ENCODE measurements at places on chromosomes 11 and 22.

GRCh38 chr11:31233425-31233824, 136.1 kb downstream of the DCDC1 start:
- DNase-seq: no peak

GRCh38 chr11:126545057-126545555, 189.6 kb downstream of the ST3GAL4 start:
- no peak for DNase-seq

GRCh38 chr11:19879307-19880087, 166.9 kb downstream of the NAV2 start:
- no peak for DNase-seq

DNA sequence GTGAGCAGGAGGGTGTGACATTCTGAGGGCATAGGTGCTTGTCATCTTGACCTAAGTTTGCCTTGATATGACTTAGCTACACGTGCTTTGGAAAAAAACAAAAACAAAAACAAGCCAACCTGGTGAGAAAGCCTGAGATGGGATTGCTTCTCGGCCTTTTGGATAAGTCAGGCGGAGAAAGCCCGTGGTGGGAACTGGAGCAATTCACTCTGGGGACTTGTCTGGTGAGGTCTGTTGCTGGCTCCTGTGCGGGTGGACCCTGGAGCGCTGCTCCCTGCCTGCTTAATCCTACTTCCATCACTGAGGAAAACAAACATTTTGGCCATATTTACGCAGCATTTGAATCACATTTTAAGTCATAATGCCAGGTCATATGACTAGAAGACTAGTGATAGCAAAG, 100.3 kb downstream of the SNX19 start:
- DNase-seq: no peak

- no peak for DNase-seq
These were observed 18.8 kb upstream of the BRSK2 start for GRCh38 chr11:1371026-1371325.

- no peak for DNase-seq
These were observed 2.2 kb downstream of the SLC3A2 start for GRCh38 chr11:62882788-62883501.

- DNase-seq: no peak
These were observed 1.0 kb downstream of the CCDC85B start for GRCh38 chr11:65891219-65892136.

- DNase-seq: no peak
These were observed 64.9 kb upstream of the EED start for GRCh38 chr11:86179646-86180064.

GRCh38 chr22:44919691-44920090, 90.1 kb downstream of the PHF21B start:
- DNase-seq: no peak

GRCh38 chr11:114088836-114089235, 29.3 kb downstream of the ZBTB16 start:
- no peak for DNase-seq

DNA sequence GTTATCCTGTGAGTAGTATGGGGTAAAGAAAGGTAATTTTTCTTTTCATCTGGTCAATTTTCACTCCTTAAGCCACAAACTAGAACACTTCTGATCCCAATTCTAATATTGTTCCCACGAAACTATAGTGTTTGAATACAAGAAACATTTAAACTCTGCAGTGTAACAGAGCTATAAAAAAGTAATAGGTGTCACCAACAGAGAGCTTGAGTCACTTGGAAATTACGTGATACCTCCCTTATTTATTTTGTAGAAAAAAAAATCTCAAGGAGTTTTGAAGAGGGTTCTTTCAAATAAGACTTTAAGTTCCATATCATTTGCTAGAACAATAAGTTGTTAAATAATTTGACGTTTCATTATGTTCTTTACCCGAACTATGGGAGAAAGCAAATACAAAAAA, 959.4 kb downstream of the JRKL start:
- no peak for DNase-seq

GRCh38 chr11:134282121-134283045, 6.2 kb downstream of the GLB1L3 start:
- DNase-seq: no peak

GRCh38 chr11:17352950-17353820, 1.6 kb downstream of the NCR3LG1 start:
- DNase-seq: no peak

GRCh38 chr11:124754710-124755109, 2.7 kb upstream of the VSIG2 start:
- no peak for DNase-seq

- DNase-seq: no peak
These were observed 19.5 kb downstream of the TSKU start for GRCh38 chr11:76802621-76803020.

DNA sequence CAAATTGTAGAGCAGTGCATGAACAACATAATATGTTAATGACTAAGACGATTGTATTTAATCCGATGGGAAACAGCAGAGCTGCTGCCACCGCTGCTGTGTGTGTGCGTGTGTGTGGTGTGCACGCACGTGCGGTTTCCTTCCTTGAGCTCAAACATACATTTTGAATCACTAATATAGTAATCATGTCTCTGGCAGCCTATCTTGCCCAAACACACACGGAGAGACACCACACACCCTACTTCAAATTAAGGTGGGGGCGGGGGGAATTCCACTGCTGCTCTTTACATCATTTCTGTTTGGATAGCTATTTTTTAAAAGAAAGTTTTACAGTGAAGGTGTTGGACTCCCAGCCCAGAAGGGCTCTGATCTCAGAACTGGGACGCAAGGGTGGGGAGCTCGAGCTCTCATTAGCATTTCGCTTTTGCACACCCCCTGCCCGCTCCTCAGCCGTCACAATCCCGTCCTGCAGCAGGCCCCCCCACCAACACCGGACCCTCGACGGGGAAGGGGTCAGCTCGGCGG, 651 bp upstream of the FAM83F start:
- DNase-seq: no peak

DNA sequence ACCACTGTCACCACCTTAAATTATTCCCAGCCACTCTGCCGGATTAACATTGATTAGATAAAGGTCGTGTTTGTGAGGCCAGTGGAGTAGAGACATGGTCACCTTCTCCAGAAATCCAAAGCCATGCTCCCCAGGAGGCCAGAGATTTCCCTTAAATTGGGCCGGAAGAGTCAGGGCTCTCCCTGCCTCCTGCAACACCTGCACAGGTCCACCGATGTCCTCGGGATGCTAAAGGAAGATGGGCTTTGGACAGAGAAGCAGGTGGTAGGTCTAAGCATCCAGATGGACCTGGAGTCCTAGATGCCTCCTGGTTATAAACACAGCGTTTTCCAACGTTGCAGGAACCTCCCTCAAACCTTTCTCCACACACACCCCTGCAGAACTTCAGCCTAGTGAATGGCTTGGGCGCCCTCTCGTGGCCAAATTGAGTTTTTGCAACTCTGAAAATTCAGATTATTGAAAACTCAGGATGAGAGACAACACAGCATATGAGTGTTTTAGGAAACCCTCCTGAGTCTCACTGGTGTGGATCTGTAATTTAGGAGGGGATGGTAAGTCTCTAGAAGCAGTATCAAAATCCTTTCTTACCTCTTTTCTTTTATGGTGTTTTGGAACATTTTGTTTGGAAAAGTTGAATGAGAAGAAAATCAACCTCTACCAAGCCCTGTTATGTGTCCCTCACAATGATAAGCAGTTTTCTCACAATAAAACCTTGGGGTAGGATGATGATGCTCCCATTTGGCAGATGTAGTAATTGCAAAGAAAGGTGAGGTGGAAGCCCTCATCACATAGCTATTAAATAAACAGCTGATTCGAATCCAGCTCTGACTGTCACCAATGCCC, 109.6 kb downstream of the RRAS2 start:
- peak; percentile 36 for DNase-seq

DNA sequence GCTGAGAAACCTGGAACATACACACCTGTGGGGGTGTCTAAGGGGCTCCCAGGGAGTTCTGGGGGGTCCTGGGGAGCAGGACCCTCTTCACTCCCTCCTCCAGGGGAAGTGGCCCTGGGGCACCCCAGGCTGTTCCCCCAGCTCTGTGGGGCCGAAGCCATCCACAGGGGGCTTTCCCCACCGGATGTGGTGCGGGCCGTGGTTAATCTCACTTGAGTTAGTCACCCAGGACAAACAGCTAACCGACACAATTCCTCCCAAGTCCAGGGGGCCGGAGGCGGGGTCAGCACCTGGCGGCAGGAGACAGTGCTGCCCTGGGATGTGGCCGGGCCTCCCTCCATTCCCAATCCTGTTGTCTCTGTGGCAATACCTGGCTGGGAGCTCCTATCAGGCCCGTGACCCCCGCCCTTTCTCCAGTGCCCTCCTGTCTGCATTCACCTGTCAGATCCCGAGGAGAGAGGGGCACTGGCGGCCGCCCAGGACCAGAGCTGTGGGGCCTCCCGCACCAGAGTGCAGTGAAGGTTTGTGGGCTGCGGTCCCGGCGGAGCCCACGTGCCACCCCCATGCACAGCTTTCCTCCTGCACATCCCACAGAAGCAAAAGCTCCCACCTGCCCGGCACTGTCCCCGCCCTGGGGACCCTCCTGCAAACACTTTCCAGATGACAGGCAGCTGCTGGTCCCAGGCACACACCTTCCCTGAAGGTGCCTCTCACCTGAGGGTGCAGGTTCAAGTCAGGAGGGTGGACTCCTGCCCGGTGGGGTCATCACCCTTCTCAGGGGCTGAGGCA, 5.2 kb upstream of the MUC5AC start:
- DNase-seq: no peak

GRCh38 chr22:35257002-35257320, 332 bp upstream of the HMGXB4 start:
- DNase-seq: no peak

GRCh38 chr11:123745764-123746451, 4.4 kb upstream of the ZNF202 start:
- no peak for DNase-seq

DNA sequence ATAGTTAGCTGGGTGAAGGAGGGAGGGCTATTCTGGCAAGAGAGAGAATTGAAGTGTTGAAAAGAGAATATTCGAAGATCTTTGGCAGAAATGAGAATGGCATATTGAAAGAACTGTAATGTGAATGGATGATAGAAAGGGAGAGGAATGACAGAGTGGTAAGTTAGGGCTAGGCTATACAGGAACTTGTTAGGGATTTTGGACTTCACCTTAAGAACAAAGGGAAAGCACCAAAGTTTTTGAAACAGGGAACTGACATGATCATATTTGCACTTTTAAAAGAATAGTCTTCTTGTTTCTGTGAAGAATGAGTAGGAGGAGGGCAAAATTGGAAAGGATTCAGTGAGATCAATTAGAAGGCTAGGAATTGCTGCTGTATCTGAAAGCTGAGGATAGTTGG, 119.3 kb downstream of the METTL15 start:
- DNase-seq: no peak

GRCh38 chr11:26599425-26599824, 27.4 kb upstream of the MUC15 start:
- DNase-seq: no peak

DNA sequence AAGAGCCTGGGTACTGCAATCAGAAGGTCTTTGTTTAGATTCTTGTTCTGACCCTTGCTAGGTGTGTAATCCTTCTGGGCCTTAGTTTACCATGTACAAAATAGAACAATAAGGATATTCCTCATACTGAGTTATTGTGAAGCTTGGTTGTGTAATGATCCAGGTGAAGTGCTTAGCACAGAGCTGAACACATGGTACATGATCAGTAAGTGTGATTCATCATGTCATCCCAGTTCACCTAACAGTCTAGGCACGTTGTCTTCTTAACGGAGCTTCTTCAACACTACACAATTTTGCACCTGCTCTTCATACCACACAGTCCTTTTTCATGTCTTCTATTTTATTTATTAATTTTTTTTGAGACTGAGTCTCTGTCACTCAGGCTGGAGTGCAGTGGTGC, 234.3 kb upstream of the TENM4 start:
- DNase-seq: no peak

DNA sequence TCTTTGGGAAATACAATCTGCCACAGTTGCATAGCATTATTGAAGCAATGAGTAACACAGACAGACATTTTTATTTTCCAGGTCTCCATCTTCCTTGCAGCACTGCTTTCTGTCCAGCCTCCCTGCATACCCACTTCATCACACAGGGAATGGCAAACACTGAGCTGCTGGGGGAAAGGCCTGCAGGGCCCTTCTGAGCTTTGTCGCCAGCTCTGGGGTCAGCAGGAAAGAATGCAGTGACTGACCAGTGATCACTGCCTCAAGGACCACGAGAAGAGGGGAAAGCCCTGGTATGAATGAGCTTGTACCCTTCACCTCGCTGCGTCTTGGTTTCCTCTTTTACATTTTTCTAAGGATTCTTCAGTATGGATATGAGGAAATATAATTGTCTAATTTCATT, 21.3 kb upstream of the MICAL2 start:
- DNase-seq: no peak

DNA sequence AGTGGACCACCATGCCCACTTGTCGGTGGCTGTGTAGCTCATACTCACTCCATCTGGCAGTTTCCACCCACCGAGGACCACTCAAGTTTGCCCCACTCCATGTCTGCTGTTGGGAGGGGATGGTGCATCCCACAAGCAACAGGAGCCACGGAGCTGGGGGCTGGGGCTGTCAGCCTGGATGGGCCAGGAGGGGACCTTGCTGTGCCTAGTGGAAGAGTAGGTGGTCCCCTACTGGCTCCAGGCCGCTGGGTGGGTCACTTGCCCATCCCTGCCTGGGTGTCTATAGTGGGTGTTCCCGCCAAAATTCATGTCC, 57.0 kb downstream of the SMIM38 start:
- no peak for DNase-seq

GRCh38 chr11:125168918-125169456, 4.4 kb downstream of the PKNOX2 start:
- no peak for DNase-seq

DNA sequence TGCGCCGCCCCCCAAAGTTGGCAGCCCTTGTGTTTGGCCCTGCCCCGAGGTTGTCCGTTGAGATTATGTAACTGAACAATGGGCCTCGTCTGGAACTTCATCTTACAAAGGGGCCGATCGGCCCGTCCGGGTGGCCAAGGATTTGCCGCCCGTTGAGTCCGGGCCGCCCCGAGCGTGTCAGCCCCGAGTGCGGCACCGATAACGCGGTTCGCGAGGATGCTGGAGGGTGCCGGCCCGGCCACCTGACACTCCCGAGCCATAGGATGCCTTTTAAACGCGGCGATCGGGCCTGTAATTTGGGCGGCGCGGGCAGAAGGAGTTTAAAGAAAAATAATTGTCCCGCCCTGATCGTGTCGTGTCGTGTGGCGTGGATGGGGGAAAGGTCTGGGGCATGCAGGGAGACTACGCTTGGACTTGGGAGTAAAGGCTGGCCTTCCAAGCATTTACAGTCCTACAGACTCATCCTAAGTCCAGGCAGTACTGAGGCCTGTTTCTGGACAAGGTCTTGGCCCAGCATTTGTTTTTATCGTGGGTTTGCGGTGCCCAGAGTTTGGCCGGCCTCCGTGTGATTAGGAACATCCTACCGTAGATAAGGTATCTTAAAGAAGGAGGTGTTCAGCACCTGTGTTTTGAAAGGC, 1.3 kb downstream of the WEE1 start:
- DNase-seq: no peak

DNA sequence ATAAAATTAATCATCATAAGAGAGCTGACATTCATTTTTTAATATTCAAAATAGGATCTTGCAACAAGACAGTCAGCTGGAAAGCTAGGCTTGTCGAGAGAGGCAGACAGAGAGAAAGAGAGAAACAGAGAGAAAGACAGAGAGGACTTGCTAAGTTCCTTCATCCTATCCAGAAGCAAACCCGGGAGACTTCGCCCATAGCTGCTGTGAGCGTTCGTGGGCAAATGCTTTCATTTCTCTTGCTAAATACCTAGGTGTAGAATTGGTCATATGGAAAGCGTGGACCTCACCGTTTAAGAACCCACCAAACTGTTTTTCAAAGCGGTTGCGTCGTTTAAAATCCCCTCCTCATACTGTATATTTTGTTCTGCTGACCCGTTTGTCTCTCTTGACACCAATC, 25.3 kb upstream of the KRTAP5-6 start:
- no peak for DNase-seq

All from AG09319 (cell line).